ENCODE measurements at places on chromosomes 3 and 15. TPM values are rescaled to one million over a fixed set of nuclear protein-coding genes. Genes with fewer than 3 reads are reported as not detected.

Gene BLM
- 5.6 TPM for total RNA-seq

Gene HIGD2B
- not detected for total RNA-seq

Gene ROPN1B
- total RNA-seq: 0.64 TPM

Gene CLDN18
- 0.09 TPM for total RNA-seq

Gene XIRP1
- not detected for total RNA-seq

Gene SH2D7
- total RNA-seq: not detected

Gene ANO10
- 25.1 TPM for total RNA-seq

Gene CFAP100
- total RNA-seq: 1.8 TPM

Gene SCG5
- total RNA-seq: 76.3 TPM

Gene GRIP2
- 4.2 TPM for total RNA-seq

Gene IL12A
- total RNA-seq: 1.1 TPM

Gene DAG1
- 26.3 TPM for total RNA-seq

Gene ABI3BP
- 2.7 TPM for total RNA-seq

Gene COL8A1
- total RNA-seq: 1.1 TPM

Gene AP4E1
- total RNA-seq: 13.4 TPM

Gene GTPBP8
- 19.2 TPM for total RNA-seq

Gene DISP2
- 30.9 TPM for total RNA-seq

Gene ITGB5
- total RNA-seq: 17.1 TPM

Gene FSD2
- not detected for total RNA-seq

Gene ST3GAL6
- 19.8 TPM for total RNA-seq

Gene TUSC2
- 11.4 TPM for total RNA-seq

Gene LIPH
- not detected for total RNA-seq

Gene OXTR
- total RNA-seq: 3.2 TPM

Gene SLC6A20
- 3.1 TPM for total RNA-seq

Gene KNL1
- 17.7 TPM for total RNA-seq

Gene LHFPL4
- 31.2 TPM for total RNA-seq

Gene FGF7
- total RNA-seq: 0.45 TPM

Gene TMEM266
- 4.6 TPM for total RNA-seq

Gene CLDN1
- total RNA-seq: 0.45 TPM

Gene INSYN1
- 22.9 TPM for total RNA-seq

Gene TPRG1
- 3.4 TPM for total RNA-seq

Gene CHRM5
- total RNA-seq: 0.27 TPM

Gene SAMD7
- not detected for total RNA-seq

Gene CLDN11
- total RNA-seq: 39.6 TPM

Gene ANKUB1
- 0.36 TPM for total RNA-seq

Gene IL17RB
- total RNA-seq: 14.2 TPM

Gene POPDC2
- 1.7 TPM for total RNA-seq

Gene ACOX2
- total RNA-seq: 3.4 TPM

Gene LEKR1
- 2.2 TPM for total RNA-seq

Gene STAB1
- 19.8 TPM for total RNA-seq

Gene PCCB
- 31.8 TPM for total RNA-seq

Measured in cerebellum (tissue), 4 donors.